ENCODE measurements at places on chromosomes 12 and 14. TPM values are rescaled to one million over a fixed set of nuclear protein-coding genes. Genes with fewer than 3 reads are reported as not detected.

GRCh38 chr12:31768046-31768445 is 39.2 kb upstream of the AMN1 start:
- peaks cover 6% of the 10 kb centered on the region for H3K4me1 ChIP-seq
- peaks cover 5% of the 10 kb centered on the region for H3K36me3 ChIP-seq
- DNase-seq, result no peak
- H3K27me3 ChIP-seq, result no peaks in the 10 kb centered on the region
- peak overlapping the region; percentile 10 for H3K27ac ChIP-seq

- H3K4me3 ChIP-seq, result no peak overlapping the region
- H3K27me3 ChIP-seq, result no peaks in the 10 kb centered on the region
Observed at GRCh38 chr12:118055865-118056773, 4.9 kb downstream of the WSB2 start.

DNA sequence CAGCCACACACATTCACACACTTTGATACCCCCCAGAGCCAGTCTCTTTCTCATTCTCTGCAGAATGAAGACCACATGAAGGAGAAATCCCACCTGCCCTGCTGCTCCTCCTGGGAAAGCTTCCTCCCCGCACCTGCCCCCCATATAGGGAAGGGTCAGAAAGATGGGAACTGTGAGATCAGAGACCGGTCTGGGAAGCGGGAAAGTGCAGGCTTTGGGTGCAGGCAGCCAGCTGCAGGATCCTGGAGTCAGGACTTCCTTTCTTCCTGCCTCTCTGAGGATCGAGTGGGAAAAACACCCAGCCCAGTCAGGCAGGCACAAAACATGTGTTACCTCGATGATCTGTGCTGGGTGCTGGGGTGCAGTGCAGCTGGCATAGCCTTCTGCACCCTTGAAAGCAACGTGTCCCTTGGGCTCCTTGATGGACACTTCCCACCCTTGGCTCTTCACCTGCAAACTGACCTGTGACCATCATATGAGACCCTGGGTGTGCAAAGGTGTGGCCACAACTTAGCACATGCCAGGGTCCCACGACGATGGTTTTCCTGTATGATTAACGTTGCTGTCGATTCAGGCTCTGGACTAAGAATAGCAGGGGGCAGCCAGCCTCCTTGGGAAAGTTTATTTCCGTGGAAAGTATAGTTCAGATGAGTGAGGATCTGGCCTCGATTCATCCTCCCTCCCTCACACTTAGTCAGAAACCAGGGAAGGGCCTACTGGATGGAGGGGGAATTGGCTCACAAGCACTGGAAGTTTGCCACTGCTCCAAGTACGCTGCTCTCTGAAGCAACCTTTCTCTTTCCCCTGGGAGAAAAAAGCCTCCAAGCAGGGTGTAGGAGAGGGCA is 105.4 kb upstream of the MED13L start:
- no peak for DNase-seq
- H3K27ac ChIP-seq, result no peak overlapping the region
- H3K4me3 ChIP-seq, result no peak overlapping the region
- no peaks in the 10 kb centered on the region for H3K36me3 ChIP-seq
- H3K27me3 ChIP-seq, result peaks cover 5% of the 10 kb centered on the region
- H3K4me1 ChIP-seq, result peaks cover 10% of the 10 kb centered on the region

- peaks cover 75% of the 10 kb centered on the region for H3K36me3 ChIP-seq
- peak overlapping the region; percentile 81 for H3K4me3 ChIP-seq
- DNase-seq, result no peak
- H3K4me1 ChIP-seq, result peaks cover 79% of the 10 kb centered on the region
Observed at GRCh38 chr12:53208435-53208834, 1.4 kb upstream of the ITGB7 start.

DNA sequence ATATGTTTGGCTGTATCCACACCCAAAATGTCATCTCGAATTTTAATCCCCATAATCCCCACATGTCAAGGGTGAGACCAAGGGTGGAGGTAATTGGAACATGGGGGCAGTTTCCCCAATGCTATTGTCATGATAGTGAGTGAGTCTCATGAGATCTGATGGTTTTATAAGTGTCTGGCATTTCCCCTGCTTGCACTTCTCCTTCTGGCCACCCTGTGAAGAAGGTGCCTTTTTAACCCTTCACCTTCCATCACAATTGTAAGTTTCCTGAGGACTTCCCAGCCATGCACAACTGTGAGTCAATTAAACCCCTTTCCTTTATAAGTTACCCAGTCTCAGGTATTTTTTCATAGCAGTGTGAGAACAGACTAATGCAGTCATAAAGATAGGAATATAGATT is 216.7 kb upstream of the SSTR1 start:
- no peaks in the 10 kb centered on the region for H3K27me3 ChIP-seq
- no peak overlapping the region for H3K27ac ChIP-seq
- no peaks in the 10 kb centered on the region for H3K36me3 ChIP-seq

RNFT2 gene
- total RNA-seq, result 11.9 TPM

DNA sequence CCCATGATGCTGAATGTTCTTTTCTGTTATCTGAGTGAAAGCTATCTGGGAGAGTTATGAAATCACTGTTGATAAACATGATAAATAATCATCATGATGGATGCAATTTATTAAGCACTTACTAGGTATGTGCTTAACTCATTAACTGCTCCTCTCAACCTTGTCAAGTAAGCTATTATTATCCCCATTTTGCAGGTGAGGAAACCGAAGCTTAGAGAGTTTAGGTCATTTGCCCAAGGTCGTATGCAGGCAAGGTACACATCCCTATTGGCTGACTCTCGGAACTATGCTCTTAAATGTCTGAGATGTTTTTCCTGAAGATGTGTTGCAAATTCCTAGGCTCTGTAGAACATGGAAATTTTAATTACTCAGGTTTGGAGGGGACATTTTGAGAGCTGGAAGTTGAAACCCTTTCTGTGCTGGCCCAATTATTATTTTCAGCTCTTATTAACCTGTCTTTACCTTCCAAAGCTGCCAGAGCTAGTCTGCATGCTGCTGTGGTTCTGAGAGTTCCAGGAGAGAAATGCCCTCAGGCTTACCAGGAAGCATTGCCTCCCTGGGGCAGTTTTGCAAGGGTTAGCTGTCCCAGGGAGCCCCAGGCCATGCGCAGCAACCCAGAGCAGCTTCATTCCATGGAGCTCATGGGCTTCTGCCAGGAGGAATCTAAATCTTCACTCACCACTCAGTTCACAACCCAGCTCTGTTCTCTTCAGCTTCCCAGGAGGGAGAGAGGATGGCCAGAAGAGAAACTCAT is 55.6 kb upstream of the OAS1 start:
- H3K27me3 ChIP-seq, result peaks cover 20% of the 10 kb centered on the region
- H3K36me3 ChIP-seq, result no peaks in the 10 kb centered on the region
- no peaks in the 10 kb centered on the region for H3K4me1 ChIP-seq
- H3K27ac ChIP-seq, result no peak overlapping the region
- no peak for DNase-seq
- no peak overlapping the region for H3K4me3 ChIP-seq

DNA sequence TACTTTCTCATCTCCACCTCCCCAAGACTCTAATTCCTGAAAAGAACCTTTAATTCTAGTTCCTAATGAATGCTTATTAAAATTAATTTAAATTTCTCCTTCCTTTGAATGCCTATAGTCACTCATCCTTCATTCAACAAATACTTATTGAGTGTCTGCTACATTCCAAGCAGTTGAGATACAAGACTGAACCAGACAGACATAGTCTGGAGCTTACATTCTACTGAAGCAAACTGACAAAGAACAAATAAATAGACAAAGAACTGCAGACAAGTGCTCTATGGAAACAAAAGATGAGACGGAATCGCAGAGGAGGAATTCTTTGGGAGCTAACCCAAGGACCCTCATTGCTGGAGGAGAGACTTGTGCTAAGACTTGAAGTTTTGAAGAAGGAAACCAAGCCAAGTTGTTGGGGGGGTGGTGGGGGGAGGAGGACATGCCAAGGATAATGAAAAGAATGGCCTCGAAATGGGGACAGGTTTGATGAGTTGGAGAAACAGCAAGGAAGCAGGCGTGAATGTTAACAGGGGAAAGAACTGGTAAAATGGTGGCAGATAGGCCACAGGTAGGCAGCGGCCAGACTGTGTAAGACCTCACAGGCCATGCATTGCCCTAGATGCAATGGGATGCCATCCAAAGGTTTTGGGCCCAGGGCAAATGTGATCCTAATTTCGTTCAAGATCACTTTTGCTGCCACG is 9.7 kb upstream of the TDG start:
- peak overlapping the region; percentile 98 for H3K4me3 ChIP-seq
- no peak for DNase-seq
- no peaks in the 10 kb centered on the region for H3K27me3 ChIP-seq
- H3K36me3 ChIP-seq, result peaks cover 35% of the 10 kb centered on the region
- H3K4me1 ChIP-seq, result peaks cover 42% of the 10 kb centered on the region

NELL2 gene
- total RNA-seq, result 47.4 TPM

SLC2A14 gene
- 0.13 TPM for total RNA-seq

CYP27B1 gene
- total RNA-seq, result 2.6 TPM

- no peak overlapping the region for H3K4me3 ChIP-seq
- no peaks in the 10 kb centered on the region for H3K27me3 ChIP-seq
- H3K27ac ChIP-seq, result peak overlapping the region; percentile 66
- H3K36me3 ChIP-seq, result peaks cover 16% of the 10 kb centered on the region
- H3K4me1 ChIP-seq, result peaks cover 59% of the 10 kb centered on the region
- no peak for DNase-seq
Observed at GRCh38 chr12:122097927-122098756, 19.6 kb downstream of the MLXIP start.
